ENCODE measurements at places on chromosomes 12 and 14.
A peak's percentile ranks its signal among the peaks of the same experiment; 100 is the strongest.

DNA sequence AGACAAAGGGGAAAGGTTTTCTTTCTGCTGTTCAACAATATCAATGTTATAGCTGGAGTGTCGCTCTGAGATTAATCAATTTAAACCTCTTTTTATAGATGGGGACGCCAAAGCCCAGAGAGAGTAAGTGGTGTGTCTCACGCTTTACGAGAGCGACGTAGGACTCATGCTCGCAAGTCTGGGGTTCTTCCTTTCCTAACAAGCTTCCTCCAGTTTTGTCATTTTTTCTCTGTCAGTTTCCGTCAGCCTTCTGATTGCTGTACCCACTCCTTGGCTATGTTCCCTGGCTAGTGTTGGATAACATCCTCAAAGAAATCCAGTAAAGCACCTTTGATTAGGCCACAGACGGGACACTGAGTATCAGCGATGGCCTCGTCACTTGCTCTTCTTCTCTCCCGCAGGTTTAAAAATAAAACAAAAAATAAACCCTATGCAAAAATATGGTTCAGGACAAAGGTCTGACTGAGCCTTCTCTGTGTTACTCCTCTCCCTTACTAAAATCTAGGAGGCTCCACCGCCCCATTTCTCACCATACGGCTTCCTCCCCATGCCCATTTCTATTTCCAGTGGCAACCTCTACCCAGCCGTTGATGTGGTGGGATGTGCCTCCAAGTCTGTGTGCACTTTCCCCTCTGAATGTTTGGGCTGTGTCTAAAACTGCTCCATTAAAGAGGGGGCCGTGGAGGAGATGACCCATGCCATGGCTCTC is 172.7 kb upstream of the PARP11 start:
- no peak for DNase-seq

DNA sequence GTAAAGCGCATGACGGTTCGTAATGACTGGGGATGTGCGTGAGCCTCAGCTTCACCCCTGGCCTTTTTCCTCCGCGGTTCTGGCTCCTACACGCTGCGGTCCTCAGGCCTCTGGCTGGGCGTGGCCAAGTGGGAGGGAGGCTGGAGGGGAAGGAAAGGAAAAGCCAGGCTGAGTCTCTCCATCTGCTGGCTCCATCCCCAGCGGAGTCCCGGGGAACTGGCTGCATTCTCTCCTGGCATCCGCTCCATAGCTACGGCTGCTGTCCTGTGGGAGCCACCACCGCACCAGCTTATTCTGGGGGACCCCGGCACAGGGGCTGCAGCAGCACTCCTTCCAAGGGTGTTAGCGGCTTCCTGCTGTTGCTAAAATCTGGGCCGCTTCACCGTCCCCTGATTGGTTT is 68.2 kb upstream of the SLC24A4 start:
- peak; percentile 59 for DNase-seq

GRCh38 chr12:115046805-115047204 is 362.8 kb upstream of the TBX3 start:
- no peak for DNase-seq

- DNase-seq: no peak
These were observed 128.8 kb upstream of the CLEC14A start for GRCh38 chr14:38384741-38385140.

- DNase-seq: no peak
These were observed 49.6 kb downstream of the ST8SIA1 start for GRCh38 chr12:22284871-22285270.

- DNase-seq: no peak
These were observed 3.0 kb downstream of the ACRBP start for GRCh38 chr12:6644257-6644596.

- no peak for DNase-seq
These were observed 26.4 kb downstream of the APAF1 start for GRCh38 chr12:98671459-98671858.

- peak; percentile 26 for DNase-seq
These were observed 448.3 kb downstream of the PCNX1 start for GRCh38 chr14:71355324-71356201.

GRCh38 chr14:60756847-60757246 is 22.3 kb downstream of the MNAT1 start:
- DNase-seq: no peak

- no peak for DNase-seq
These were observed 182.1 kb upstream of the HMGA2 start for GRCh38 chr12:65642061-65642661.

DNA sequence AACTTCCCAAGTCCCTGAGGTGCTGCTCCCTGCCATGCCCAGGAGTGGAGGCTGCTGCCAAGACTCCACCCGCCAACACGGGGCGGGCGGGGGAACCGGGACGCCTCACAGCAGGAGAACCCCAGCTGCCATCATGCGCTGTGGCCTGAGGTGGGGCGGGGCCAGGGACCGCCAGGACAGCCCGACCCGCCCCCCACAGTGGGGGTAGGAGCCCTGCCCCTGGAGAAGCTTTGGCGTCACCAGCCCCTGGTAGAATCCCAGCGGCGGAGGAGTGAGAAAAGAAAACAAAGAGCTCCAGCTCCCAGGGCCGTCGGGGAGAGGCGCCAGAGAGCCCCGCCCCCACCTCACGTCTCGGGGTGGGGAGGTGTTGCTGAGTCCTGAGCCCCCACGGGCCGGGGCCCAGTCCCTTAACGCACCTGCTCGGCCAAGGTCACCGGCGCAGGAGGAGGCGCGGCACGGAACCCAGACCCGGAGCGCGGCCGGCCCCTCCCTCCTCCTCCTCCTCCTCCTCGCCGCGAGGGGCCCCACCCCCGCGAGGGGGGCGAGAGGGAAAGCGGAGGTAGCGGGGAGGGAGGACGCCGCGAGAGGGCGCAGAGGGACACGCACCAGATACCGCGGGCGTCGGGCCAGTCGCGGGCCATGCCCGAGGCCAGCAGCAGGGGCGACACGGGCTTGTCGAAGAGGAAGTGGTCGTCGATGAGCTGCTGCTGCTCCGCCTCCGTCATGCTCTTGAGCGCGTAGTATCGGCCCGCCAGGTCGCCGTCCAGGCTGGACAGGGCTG is 1.8 kb downstream of the CKB start:
- peak; percentile 86 for DNase-seq

GRCh38 chr12:49261721-49262120 is 3.2 kb upstream of the TUBA1C start:
- no peak for DNase-seq

- no peak for DNase-seq
These were observed 858 bp upstream of the KCNA1 start for GRCh38 chr12:4908684-4909409.

DNA sequence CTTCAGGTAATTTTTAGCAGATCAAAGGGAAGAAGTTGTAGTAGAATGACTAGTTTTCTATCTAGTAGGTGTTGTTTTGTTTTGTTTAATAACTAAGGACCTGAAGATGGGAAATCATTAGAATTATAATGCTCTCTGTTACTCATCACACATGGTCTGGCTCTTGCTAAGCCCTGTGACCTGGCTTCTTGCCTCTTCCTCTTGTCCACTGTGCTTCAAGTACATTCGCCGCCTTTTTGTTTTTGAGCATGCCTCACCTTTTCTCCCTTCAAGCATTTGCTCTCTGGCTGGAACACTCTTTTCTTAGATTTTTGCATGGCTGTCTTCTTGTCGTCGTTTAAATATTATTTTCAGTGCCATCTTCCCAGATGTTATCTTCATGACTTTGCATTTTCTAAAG is 47.7 kb downstream of the DAAM1 start:
- DNase-seq: peak; percentile 28

DNA sequence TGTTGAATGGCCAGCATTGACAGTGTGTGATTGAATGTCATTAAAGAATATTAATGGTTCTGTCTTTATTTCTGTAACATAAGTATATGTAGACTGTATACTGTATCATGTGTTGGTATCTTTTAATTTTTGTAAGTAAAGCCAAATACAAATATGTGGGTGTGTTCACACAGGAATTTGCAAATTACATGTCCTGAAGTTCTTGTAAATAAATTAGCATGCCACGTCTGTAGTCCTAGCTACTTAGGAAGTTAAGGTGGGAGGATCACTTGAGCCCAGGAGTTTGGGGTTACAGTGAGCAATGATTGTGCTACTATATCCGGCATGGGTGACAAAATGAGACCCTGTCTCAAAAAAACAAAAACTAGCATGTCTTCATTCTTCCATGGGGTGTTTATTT is 99.1 kb downstream of the KICS2 start:
- no peak for DNase-seq

DNA sequence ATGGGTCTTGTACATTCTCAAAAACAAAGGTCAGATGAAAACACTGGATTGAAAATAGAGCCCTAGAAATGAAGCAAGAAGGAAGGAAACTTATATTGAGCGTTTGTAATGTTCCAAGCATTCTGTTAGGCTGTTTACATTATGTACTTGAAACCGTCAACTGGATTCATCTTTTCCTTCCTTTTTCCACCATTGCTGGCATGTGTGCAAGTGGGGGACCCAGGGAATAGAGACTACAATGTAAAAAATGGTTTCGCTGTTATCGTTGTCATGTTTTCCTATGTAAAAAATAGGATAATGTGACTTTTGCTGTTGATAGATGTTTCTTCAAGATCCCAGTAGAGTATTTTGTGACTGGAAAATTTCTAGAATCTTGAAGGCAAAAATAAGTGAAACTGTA is 913.2 kb downstream of the NRXN3 start:
- no peak for DNase-seq

DNA sequence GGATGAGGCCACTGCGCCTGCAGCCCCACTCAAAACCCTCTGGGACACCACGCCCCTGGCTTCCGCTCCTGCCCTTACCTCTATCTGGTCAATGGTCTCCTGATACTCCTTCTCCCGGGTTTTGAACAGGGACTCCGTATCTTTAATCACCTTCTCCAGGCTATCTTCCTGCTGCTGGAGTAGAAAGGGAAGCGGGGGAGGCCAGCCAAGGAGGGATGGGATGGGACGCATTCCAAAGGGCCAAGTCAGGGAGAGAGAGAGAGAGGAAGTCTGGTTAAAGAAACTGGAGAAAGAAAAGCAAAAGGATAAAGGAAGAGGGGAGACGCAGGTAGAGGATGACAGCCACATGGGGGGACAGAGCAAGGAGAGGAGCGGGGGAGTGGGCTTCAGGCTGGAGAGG is 7.9 kb downstream of the IFFO1 start:
- peak; percentile 83 for DNase-seq

DNA sequence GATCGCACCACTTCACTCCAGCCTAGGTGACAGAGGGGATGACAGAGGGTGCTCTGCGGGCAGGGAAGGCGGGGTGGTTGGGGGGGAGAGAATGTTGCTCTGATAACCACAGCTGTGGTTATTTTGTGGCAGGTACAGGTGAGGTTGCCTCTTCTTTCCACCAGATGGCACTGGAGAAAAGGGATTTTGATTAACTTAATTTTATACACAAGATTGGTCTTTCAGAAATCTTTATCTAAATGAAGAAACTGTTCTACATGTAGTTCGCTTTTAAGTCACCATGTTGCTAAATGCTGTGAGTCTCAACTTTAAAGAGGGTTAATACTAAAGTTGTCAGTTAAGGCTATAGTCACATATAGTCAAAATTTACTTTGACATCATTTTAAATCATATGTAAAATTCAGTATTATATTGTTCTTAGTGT is 25.7 kb downstream of the FGF23 start:
- no peak for DNase-seq

- DNase-seq: peak; percentile 54
These were observed 23.0 kb upstream of the TTC7B start for GRCh38 chr14:90839024-90839888.

DNA sequence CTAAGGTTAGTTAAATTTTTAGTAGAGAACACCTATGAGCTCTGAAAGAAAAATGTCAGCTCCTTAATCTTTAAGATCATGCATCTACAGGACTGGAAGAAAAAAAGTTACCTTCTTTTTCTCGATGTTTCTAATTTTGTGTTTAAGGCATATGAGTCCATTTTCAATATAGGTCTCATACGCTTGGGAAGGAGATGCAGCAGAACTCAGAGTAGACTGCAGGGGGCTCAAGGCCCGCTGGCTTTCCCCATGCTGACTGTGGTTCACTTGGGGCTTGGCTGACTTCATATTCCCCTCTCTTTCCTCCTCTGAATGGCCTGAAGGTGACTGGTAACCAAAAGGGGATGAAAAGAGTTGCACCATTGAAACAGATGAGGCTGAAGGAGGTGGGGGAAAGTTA is 1.5 kb downstream of the CAPRIN2 start:
- no peak for DNase-seq

DNA sequence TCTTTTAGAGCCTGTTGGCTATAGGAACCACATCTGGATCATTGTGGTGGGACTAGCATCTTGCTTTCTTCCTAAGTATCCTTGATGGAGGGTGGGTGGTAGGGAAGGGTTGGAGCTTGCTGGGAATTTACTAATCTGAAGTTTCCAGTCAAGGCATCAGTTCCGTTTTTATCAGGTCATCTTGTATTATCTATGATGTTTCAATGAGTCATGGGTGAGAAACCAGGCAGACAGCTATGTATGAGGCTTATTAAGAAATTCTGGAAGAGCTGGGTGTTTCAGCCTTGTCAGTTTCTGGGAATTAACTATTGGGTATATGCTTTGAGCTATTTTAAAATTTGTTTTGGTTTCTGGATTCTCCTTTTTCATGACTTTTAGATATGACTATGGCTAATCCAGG is 11.3 kb downstream of the TSFM start:
- DNase-seq: no peak

- DNase-seq: no peak
These were observed 19.0 kb upstream of the FOXN3 start for GRCh38 chr14:89435892-89436656.

DNA sequence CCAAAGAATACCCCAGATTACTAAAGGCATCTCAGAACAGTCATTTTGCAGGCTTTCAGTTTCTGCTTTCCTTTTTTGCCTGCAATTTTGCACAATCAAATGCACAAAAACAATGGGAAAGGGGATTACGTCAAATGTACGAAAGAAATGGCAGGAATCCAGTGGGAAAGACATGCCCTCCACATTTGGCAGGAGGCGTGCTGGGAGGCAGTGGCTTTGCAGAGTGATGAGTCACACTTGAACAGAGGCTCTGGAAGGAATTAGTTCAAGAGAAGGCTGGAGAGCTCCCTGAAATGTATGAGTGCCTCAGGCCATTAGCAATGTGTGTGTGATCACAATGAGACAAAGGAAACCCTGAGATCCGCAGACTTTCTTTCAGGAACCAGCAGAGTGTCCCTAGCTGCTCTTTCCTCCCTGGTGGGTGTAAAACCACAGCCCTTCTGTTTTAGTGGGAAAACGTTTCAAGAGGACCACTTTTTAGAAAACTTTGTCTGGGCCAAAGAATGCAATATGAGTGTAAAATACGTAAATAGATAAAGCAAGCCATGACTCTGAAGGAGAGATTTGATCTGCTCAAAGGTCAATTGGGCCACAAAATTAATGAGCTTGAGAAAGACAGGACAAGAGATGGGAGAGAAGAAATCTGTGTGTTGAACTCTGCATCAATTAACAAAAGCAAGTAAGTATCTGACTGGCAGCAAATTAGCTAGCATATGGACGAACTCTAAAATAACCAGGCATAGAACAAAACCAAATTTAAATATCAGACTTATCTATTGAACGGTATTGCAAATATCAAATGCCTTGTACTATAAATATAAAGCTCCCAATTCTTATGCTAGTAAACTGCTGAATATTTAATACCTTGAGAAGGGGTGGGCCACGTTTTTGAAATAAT is 155.4 kb upstream of the PDE3A start:
- DNase-seq: peak; percentile 84

- DNase-seq: no peak
These were observed 88.4 kb upstream of the TMEM132C start for GRCh38 chr12:128178565-128178964.

Measured in uterus (tissue), 4 donors.